ENCODE measurements at places on chromosomes 13 and 19.

GRCh38 chr13:71242201-71242600 is 624.8 kb downstream of the DACH1 start:
- no peak for DNase-seq

- no peak for DNase-seq
Measured at GRCh38 chr13:66347486-66348117, 882.5 kb downstream of the PCDH9 start.

GRCh38 chr19:48405850-48406249 is 12.4 kb downstream of the GRIN2D start:
- DNase-seq: no peak

DNA sequence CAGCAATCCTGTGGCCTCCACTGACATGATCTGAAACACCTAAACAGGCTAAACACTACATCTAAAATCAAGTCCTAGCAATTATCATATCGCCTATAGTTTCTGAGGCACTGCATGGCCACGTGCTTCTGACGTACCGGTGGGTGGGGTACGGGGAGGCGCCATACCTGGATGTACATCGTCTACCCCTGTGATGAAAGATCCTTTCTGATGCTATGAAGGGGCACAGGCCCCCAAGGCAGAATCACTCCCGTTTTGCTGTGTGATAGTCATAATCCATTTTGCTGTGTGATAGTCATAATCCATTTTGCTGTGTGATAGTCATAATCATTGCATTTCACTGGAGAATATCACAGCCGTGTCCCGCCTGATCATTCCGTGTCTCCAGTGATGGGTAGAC is 118.7 kb upstream of the SOX1 start:
- DNase-seq: no peak

- DNase-seq: no peak
Measured at GRCh38 chr19:50717026-50717723, 2.4 kb downstream of the SHANK1 start.

DNA sequence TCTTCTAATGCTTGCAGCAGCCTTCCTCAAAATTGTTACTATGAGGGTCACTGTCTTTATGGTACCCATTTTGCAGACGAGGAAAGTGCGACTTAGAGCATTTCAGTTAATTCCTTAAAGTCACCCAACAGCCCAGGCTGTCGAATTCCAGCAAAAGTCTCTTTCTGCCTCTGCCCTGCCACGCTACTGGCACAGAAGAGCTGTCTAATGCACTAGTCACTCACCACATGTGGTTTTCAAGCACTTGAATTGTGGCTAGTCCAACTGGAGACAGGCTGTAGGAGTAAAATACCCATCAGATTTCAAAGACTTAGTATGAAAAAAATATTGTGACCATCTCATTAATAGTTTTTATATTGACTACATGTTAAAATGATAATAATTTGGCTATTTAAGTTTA is 1.7 kb downstream of the FPR1 start:
- DNase-seq: no peak

GRCh38 chr19:49866933-49867782 is at the start of gene PNKP:
TSS of gene PNKP (minus strand) at chr19:49867576. CDS start at chr19:49867204, 372 bp downstream.
- peak; percentile 94 for DNase-seq

- no peak for DNase-seq
Measured at GRCh38 chr13:37001921-37002250, 1.3 kb downstream of the EXOSC8 start.

- no peak for DNase-seq
Measured at GRCh38 chr19:17370026-17370587, 7.0 kb downstream of the PLVAP start.

- DNase-seq: no peak
Measured at GRCh38 chr13:59479629-59480028, 684.1 kb downstream of the DIAPH3 start.

DNA sequence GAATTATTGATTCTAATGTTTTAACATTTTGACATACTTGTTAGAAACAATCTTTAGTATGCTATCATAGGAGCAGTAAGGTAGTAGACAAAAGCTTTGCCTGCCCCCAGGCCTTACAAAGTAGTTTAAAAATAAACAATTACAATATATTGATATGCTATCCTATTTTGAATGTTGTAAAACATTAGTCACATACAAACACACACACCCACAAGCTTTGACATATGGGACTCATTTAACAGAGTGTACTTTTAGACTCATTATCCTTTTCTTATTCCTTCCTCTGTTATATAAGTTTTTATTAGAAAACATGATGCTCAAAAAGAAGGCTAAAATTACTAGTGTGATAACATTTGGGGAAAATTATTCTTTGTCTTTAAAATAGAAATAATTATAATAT is 33.5 kb downstream of the UCHL3 start:
- DNase-seq: no peak

DNA sequence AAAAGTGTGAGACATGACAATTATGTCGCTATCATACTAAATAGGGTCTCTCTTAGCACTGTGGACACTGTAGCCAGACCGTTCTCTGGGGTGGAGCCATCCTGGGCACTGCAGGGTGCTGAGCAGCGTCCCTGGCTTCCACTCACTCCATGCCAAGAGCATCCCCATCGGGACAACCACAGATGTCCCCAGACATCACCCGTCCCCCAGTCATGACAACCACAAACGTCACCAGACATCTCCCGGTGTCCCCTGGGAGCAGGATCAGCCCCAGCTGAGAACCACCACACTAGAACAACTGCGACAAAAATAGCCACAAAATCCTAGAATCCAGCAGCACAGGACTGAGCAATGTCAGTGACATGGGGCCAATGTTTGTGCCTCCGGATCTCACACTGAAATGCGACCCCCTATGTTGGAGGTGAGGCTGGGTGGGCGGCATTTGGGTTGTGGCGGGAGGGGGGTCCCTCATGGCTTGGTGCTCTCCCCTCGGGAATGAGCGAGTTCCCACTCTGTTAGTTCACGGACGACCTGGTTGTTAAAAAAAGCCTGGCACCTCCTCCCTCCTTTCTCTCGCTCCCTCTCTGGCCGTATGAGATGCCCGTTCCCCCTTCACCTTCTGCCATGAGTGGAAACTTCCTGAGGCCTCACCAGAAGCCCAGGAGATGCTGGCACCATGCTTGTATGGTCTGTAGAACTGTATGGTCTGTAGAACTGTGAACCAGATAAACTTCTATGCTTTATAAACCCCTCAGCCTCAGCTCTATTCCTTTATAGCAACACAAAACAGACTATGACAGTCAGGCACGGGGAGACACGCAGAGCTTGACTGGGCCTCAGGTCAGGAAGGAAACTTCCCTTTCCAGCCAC is 93.9 kb downstream of the GADD45B start:
- DNase-seq: no peak

GRCh38 chr19:30935146-30935545 is 414.1 kb downstream of the TSHZ3 start:
- DNase-seq: no peak

- DNase-seq: no peak
Measured at GRCh38 chr13:46665248-46665632, 112.3 kb downstream of the LRCH1 start.

GRCh38 chr19:16041299-16041990 is 34.9 kb upstream of the TPM4 start:
- peak; percentile 76 for DNase-seq

- DNase-seq: peak; percentile 75
Measured at GRCh38 chr19:48837051-48837524, 797 bp upstream of the HSD17B14 start.

DNA sequence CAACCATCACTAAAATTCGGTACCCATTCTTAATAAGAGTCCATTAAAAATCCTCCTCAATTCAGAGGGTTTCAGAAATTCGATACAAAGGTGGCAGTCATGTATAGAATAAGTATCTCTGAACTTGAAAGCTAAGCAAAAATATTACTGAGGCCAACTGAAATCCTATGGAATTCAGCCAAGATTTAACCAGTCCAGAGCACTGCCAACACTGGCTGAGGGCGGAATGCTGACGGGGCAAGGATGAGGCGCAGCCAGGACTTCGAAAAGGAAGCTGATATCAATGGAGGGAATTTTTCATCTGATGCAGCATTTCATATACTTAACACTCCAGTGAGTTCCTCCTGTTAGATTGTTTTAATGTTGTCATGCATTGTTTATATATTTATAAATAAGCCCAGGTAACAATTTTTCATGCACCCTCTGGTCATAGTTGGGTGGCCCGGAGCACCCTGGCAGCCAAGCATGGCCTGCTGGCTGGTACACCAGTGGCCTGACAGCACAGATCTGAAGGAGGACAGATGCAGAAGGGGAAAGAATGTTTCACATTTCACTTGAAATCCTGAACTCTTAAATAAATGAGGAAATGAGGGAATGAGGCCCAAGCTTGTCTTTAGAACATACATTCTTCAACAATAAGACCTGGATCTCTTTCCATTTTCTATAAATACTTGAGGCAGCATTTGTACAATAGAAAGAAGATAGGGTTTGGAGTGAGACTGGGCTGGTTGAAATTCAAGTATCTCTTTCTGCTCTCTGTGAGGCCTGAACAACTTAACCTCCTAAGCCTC is 41.5 kb downstream of the WDFY2 start:
- no peak for DNase-seq

- no peak for DNase-seq
Measured at GRCh38 chr13:111883571-111884343, 183.2 kb upstream of the SOX1 start.

- DNase-seq: no peak
Measured at GRCh38 chr13:33233547-33233946, 52.0 kb downstream of the STARD13 start.

DNA sequence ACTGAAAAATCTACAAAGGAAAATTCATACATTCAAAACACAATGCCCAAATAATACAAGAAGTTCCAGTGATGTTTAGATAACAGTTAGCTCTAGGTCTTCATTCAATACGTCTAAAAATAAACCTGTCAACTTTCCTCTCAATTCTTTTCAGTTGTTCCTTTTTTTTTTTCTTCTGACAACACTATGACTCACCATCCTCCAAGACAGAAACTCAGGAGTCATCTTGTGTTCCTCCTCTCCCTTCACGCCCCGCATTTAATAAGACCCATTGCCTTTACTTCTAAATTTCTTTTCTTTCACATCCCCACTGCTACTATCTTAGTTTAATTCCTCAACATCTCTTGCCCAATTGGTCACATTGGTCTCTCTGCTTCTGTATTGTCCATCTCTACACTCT is 759.9 kb downstream of the GPC5 start:
- no peak for DNase-seq

GRCh38 chr13:23778002-23778652 is 111.1 kb downstream of the MIPEP start:
- no peak for DNase-seq

DNA sequence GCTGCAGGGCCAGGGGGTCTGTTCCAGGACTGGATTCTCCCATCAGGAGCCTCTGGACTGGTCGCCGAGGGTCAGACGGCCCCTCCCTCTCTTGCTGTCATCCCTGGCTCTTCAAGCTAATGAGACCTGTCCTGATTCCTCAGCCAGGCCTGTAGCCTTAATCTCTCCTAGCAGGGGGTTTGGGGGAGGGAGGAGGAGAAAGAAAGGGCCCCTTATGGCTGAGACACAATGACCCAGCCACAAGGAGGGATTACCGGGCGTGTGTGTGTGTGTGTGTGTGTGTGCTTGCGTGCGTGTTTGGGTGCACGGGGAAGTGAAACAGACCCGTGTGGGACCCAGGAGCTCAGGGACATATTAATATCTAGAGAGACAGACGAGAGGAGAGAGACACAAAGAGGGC is 1.9 kb upstream of the CRX start:
- DNase-seq: no peak

GRCh38 chr13:40662866-40663265 is 3.6 kb downstream of the FOXO1 start:
- DNase-seq: peak; percentile 23

- no peak for DNase-seq
Measured at GRCh38 chr13:54511366-54511765, 1482.8 kb downstream of the OLFM4 start.

GRCh38 chr13:29556742-29557141 is 38.7 kb downstream of the SLC7A1 start:
- DNase-seq: no peak

- DNase-seq: no peak
Measured at GRCh38 chr13:40290758-40291157, 375.7 kb downstream of the FOXO1 start.

DNA sequence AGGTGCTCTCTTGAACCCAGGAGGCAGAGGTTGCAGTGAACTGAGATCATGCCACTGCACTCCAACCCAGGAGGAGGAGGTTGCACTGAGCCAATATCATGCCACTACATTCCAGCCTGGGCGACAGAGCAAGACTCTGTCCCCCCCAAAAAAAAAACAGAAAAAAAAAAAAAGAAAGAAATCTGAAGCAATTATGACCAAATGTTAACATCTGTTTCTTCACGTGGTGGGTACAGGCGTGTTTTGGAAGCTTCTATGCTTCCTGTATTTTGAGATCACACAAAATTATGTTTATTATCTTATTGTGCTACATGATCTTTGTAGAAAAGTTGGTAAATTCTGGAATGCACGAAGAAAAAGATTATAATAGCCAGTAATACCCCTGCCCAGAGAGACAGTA is 2.7 kb upstream of the ACP5 start:
- DNase-seq: no peak

GRCh38 chr13:73223372-73223781 is 164.6 kb downstream of the KLF5 start:
- DNase-seq: no peak

- no peak for DNase-seq
Measured at GRCh38 chr13:109870274-109870673, 83.9 kb upstream of the IRS2 start.

- no peak for DNase-seq
Measured at GRCh38 chr13:26469602-26470001, 87.9 kb upstream of the WASF3 start.

- DNase-seq: no peak
Measured at GRCh38 chr13:26558074-26558805, 757 bp downstream of the WASF3 start.

- DNase-seq: no peak
Measured at GRCh38 chr19:38721979-38722773, 22.1 kb downstream of the CAPN12 start.

GRCh38 chr13:66139701-66140100 is 1090.4 kb downstream of the PCDH9 start:
- no peak for DNase-seq

DNA sequence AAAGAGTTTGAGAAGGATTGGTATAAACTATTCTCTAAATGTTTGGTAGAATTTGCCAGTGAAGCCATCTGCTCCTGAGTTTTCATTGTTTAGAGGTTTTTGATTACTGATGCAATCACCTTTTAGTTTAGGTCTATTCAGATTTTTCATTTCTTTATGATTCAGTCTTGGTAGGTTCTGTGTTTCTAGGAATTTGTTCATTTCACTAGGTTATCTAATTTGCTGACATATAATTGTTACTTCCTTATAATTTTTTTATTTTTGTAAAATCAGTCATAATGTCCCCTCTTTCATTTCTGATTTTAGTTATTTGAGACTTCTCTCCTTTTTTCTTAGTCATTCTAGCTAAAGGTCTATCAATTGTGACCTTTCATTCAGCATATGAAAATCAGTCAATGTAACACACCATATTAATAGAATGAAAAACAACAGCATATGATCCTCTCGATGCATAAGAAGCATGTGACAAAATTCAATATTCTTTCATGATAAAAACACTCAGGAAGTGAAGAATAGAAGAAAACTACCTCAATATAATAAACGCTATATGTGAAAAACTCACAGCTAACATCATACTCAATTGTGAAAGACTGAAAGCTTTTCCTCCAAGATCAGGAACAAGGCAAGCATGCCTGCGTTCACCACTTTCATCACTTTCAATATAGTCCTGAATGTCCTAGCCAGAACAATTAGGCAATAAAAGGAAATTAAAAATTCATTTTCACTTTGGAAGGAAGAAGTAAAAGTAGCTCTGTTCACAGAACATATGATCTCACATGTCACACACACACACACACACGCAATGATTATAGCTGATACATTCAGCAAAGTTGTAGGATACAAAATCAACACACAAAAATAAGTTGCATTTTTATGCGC is 149.1 kb downstream of the COG6 start:
- no peak for DNase-seq

GRCh38 chr13:91212231-91212630 is 135.3 kb upstream of the MIR17HG start:
- DNase-seq: no peak

All from stimulated activated CD4-positive, alpha-beta T cell treated with anti-CD3 and anti-CD28 coated beads, Interleukin-4, amount 100 ng/mL, for 1 hour (primary cell).